ENCODE measurements at places on chromosomes 3 and 15.

GRCh38 chr3:157294491-157294890 lies 134.5 kb upstream of the CCNL1 start:
- DNase-seq = no peak

DNA sequence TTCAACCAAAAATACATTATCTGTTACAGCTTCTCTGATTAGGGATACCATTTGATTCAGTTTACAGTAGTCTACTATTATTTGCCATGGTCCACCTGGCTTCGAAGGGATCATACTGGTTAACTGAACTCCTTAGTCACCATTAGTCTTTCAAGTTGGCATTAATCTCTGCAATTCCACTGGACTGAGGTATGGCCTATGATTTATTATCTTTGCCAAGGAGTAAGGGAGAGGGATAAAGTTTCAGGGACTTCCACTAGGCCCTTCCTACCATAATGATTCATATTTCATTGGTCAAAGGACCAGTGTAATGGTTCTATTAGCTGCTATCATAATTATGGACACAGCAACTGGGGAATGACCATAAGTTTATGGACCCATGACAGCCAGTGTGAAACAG lies 7.3 kb upstream of the CMSS1 start:
- DNase-seq = no peak

- no peak for DNase-seq
Measured at GRCh38 chr15:67415181-67415580, 105.8 kb upstream of the C15orf61 start.

GRCh38 chr3:152213938-152214337 lies 54.8 kb upstream of the MBNL1 start:
- DNase-seq = no peak

GRCh38 chr15:29102911-29103823 lies 166.5 kb downstream of the NSMCE3 start:
- DNase-seq = no peak

GRCh38 chr15:62619526-62619925 lies 423.0 kb upstream of the TPM1 start:
- DNase-seq = no peak
